ENCODE measurements at places on chromosomes 11 and 22.

DNA sequence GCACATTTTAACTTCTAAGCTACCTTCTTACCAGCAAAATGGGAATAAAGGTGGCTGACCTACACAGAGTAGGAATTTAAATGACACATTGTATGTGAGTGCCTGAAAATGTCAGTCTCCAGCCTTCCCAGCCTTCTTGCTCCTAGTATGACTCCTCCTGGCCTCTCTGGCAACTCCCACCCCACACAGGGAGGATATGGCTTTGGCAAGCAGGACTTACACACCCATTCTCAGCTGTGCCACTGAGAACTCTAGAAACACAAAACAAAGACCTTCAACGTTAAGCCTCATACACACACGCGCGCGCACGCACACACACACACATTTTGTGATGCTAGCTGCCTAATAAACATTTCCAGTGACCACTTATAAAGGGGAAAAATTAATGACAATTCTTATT, 65.8 kb downstream of the PACSIN2 start:
- DNase-seq, result no peak

- no peak for DNase-seq
These were observed at the start of gene TBX1 for GRCh38 chr22:19760058-19760950. TBX1 (plus strand) TSS chr22:19760778; CDS start chr22:19760844, 66 bp downstream.

DNA sequence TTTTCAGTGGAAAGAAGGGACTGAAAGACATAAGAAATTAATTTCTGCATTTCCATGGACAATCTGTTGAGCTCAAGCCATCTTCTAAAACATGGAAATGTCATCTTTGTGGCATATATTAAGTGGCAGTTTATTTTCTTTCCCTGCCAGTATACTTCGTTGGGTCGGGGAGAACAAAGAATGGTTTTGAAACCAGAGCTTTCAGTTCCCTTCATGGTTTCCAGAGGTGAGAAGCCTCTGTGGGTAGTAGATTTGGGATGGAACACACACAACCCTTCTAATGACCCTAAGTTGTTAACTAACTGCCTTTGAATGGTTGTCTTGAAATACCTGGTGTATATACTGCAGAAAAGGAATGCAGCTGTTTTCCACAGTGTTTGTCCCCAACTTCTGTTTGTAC, 17.6 kb upstream of the GAS2L1 start:
- no peak for DNase-seq

DNA sequence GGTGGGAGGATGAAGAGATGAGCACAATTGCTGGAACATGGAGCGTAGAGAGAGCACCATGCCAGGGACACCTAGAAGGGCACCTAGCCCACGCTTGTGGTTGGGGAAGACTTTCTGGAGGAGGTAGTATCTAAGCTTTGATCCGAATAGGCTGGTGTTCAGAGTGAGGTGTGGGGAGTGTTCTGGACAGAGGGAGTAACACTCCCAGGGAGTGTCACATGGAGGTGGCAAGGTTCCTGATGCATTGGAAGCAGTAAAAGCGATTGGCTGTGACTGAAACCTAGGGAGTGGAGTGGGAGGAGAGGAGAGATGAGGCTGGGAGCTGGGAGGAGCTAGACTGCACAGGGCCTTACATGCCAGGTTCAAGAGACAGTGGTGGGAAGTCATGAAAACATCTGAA, 188.0 kb upstream of the NCAM1 start:
- no peak for DNase-seq

GRCh38 chr11:56207790-56208189, 26.3 kb downstream of the OR5T2 start:
- DNase-seq, result no peak

- DNase-seq, result no peak
These were observed 514.7 kb upstream of the CHORDC1 start for GRCh38 chr11:90737444-90738050.

DNA sequence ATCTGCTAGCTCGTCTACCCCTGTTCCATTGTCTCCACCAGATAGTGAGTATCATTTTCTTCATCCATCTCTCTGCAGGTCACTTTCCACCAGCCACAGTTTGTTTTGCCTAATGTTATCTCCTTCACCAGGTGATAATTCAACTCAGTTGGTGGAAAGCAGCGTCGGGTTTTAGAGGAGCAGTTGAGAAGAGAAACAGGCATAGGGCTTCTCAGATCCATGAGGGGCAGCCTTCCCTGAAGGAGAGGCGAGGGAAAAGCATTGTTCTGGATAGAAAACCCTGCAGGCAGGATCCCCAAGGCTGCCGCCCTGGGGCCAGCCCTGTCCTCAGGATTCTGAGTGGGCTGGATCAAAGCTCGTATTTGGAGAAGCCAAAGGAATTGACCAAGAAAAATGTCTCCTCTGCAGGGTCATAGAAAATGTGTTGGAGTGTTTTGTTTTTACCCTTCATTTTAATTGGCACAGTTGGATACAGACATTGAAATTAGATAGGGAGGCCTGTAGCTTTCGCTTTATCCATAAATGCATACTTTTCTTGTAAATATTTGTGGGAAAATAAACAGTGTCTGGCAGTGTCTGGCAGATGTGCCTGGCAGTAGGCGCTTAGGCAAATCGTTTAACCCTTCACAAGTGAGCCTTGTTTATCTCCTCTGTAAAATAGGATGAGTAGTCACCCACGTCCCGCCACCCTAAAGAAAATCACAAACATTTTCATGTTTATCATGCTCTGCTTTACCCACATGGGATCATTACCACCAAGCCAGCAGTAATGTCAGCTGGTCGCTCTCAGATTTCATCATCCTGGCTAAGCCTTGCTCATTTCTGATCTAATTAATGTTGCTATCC, 73.4 kb upstream of the TTC12 start:
- no peak for DNase-seq

Measured in CD4-positive, alpha-beta T cell treated with Interleukin-2 at 100 ng/mL for 4 hours (primary cell).